ENCODE measurements at places on chromosomes 12 and 14.

- no peak for DNase-seq
These were observed 30.4 kb upstream of the BCAT1 start for GRCh38 chr12:24979329-24979728.

DNA sequence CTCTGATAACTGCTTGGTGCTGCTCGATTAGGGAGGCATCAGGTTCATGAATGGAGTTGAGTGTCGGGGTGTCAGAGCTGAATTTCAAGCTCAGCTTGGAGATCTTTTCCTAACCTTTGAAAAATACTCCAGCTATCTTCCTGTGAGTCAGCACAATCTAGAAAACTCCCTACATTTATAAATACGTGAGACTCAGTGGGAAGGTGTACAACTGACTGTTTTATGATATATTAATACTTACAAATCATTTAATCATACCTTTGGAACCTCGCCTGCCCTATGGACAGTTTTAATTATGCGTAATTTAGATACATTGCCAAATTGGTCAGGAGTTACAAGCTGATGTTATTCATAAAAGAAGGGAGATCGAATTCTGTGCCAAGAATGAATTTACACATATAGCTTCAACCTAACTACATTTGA, 961 bp downstream of the CMAS start:
- DNase-seq = no peak

GRCh38 chr12:21828779-21829178, 54.3 kb upstream of the KCNJ8 start:
- DNase-seq = no peak

GRCh38 chr12:11729008-11729407, 79.5 kb downstream of the ETV6 start:
- DNase-seq = no peak

- no peak for DNase-seq
These were observed 1.2 kb upstream of the MAPKAPK5 start for GRCh38 chr12:111840807-111841206.

DNA sequence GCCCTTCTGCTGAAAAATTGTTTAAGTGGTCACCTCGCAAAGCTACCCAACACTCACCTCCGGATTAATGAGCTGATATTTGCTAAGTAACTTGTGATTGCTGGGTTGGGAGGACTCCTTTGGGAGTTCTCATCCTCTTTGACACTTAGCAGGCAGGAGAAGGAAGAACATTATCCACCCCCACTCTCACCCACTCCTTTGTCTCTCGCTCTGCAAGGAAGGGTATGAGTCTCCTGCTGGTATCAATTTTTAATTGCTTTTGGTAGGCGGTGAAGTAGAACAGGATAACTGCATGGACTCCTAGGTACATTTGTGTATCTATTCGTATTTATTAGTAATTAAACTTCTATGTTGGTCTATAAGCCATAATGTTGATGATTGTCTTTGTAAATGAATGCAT, 6.9 kb upstream of the ABHD12B start:
- DNase-seq = no peak

DNA sequence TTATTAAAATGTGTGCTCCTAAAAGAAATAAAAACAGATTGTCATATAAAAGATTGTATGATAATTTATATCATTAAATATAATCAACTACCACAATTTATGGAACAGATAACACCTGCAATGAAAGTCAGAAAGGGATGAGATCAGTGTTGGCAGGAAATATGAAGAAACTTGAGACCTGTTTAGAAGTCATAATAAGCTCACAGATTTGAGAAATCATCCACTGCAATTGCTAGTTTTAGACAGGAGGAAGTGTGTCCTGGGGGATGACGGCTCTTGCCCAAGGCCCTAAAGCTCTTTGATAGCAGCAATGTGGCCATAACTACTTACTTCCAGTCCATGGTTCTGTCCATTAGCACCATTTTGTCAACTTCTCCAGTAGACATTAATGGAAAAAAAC, 122.8 kb upstream of the SOX5 start:
- DNase-seq = no peak

GRCh38 chr12:13028825-13029570, 15.2 kb upstream of the FAM234B start:
- no peak for DNase-seq

Measured in CD4-positive, alpha-beta T cell treated with Interferon gamma for 1 hour (primary cell).